ENCODE measurements at places on chromosomes 12 and 14. TPM values are rescaled to one million over a fixed set of nuclear protein-coding genes. Genes with fewer than 3 reads are reported as not detected.

GSG1 gene
- total RNA-seq = not detected

NOVA1 gene
- not detected for total RNA-seq

MORN3 gene
- 0.42 TPM for total RNA-seq

TMEM121 gene
- total RNA-seq = 1.6 TPM

NXPH4 gene
- 3.4 TPM for total RNA-seq
